Effector CD4-positive, alpha-beta T cell (primary cell): ENCODE measurements at places on chromosomes 3 and 15.
A peak's percentile ranks its signal among the peaks of the same experiment; 100 is the strongest.

- DNase-seq = no peak
Observed at GRCh38 chr3:51710631-51711351, 3.9 kb downstream of the GRM2 start.

DNA sequence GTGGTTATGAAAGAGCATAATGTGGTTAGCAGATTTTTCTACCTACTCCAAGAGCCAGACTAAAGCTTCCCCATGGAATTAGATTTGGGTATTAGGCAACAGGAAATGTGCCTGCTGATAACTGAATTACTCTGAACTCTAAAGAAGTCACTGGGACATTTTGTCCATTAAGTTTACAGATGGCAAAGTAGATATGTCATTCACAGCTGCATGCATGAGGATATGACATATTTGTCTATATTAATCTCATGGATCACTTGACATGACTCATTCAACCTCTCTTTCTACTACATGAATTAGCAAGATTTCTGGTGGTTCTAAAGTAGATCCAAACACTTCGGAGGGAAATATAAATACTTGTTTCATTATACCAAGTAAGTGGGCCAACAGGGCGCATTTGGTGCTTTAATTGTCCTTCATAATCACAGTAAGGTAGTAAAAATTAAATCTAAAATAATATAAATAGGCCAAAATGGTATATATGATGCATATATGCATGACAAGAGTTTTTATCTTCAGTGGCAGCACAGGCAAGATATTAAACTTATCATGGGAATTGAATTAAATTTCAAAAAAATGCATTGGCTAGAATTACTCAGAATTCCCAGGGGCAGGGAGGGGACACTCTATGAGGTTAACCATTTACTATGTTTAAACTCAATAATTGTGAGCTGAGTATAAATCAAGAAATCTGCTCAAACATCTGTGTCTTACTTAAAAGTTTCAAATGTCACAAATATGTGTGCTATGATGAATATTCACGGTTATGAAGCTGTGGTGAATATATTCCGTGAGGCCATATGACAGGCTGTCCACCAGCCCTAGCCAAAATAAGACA, 365.3 kb upstream of the KCNMB2 start:
- DNase-seq = no peak

GRCh38 chr3:100029689-100030088, 84.6 kb downstream of the FILIP1L start:
- DNase-seq = no peak

- no peak for DNase-seq
Observed at GRCh38 chr15:52804526-52805081, 14.5 kb upstream of the ONECUT1 start.

DNA sequence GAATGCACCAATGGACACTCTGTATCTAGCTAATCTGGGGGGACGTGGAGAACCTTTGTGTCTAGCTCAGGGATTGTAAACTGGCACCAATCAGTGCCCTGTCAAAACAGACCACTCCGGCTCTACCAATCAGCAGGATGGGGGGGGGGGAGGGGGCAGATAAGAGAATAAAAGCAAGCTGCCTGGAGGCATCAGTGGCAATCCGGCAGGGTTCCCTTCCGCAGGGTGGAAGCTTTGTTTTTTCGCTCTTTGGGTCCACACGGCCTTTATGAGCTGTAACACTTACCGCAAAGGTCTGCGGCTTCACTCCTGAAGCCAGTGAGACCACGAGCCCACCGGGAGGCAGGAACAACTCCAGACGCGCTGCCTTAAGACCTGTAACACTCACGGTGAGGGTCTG, 827.1 kb downstream of the PLOD2 start:
- DNase-seq = no peak

DNA sequence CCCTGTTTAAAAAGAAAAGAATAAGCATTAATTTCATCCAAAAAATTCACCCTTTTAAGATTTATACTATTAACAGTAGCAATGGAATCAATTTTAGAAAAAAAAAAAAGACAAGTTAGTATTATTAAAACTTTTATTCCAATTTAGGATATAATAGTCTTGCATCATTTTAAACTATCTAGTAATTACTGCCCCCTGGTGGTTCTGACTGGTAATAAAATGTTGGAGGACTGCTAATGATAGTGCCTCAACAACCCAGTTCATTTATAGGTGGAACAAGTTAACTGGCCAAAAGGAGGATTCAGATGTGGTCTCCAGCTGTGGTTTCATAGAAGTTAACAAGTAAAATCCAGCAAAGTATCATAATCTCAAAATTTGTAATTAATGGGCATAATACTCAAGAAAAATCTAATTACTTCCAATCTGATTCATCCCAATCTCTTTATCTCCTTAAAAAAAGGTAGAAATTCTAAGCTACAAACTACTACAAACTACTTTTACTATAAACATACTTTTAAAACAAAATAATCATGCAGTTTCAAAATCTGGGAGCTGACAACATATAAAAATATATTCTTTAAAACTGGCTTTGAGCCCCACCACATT, 30.7 kb upstream of the WDR49 start:
- peak; percentile 60 for DNase-seq

- no peak for DNase-seq
Observed at GRCh38 chr3:8909160-8909559, 54.1 kb downstream of the RAD18 start.

- DNase-seq = no peak
Observed at GRCh38 chr3:52005571-52005986, 9.9 kb upstream of the RPL29 start.

DNA sequence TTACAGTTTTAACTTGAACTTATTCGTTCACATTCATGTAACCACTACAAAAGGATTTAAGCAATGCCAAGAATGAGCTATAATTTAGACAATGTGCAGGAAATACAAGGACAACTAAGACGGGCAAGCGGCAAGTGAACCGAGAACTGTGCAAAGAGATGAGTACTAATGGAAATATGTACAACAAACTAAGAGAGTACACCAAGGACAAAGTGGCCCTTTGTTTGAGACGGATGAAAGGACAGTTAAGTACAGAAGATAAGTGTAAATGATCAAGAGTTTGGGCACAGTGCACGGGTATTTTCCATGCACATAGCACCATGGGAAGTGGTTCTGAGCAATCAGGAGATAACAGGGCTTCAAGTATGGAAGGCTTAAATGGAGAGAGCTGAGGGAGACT, 281.7 kb downstream of the ROBO2 start:
- DNase-seq = no peak

DNA sequence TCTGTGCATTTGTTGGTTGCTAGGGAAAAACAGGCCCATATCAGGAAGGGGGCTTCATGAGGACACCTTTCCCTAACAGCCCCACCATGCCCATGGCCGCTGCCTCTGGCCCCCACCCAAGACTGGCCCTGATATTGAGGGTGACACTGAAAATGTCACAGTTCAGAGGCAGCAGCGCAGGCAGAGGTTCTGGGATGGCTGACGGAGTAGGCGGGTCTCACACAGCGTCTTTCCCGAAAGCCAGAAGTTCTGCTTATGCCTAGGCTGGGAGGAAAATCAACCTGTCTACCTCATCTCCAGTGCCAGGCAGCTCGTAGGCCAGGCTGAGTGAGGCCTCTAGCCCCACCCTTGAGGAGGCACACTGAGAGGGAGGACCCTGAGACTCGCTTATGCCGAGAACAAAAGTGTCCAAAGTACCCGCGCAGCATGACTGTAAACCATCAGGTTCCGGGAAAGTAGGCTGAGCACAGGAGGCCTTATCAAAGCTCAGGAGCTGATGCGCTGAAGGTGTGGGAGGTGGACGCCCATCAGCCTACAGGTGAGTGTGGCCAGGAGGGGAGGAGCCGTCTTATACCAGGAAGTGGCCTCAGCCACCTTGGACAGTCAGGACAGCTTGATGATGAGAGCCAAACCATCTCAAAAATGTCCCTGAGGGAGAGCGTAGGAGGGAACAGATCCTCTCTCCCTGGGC, 27.5 kb downstream of the GRAMD2A start:
- no peak for DNase-seq

- DNase-seq = no peak
Observed at GRCh38 chr15:36691579-36692357, 112.3 kb downstream of the CDIN1 start.

DNA sequence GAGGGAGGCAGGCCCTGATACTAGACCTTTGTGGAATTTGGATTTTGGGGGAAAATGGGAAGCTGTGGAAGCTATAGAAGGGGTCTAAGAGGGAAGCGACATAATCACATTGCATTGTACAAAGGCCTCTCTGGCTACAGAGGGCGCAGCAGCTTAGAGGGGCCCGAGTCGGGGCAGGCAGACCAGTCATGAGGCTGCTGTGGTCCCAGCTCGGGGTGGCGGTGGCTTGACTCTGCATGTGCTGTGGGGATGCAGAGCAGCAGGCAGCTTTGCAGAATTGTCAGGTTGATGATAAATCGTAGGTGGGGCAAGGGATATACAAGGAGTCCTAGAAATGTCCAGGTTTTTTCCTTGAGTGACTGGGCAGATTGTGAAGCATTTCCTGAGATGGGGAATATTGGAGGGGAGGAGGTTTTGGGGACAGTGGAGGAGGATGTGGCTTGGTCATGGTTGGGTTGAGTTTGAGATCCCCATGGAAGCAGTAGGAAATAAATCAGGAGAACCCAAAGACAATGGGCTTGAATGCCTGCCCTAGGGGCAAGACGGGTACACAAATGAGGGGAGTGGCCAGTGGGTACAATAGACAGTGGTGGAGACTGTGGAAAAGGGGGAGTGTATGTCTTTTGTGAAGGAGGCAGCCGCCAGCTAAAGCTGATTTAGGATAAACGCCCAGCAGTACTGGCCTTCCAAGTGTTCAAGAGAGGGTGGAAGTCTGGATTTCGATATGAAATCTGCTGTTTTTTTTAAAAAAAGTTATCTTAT, 94.1 kb downstream of the HMG20A start:
- DNase-seq = no peak

DNA sequence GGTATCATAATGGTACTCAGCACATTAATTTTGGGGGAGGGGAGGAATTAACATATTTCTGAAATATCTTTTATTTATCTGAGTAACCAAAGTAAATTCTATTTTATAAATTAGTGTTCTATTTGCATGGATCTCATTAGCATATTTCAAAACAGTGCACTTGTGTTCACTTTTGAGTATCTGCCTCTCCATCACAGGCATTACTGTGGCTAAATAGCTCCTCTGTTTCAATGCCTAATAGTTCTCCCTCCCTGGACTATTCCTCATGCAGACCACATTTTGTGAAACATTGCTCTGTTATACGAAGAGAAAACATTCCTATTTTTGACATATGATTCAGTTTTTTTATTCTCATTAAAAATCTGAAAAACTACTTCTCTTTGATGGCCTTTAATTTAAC, 1127.8 kb downstream of the TUSC7 start:
- DNase-seq = no peak

GRCh38 chr3:184176377-184177330, 2.0 kb downstream of the AP2M1 start:
- DNase-seq = no peak

GRCh38 chr3:141407047-141407446, 38.7 kb downstream of the ZBTB38 start:
- DNase-seq = no peak

DNA sequence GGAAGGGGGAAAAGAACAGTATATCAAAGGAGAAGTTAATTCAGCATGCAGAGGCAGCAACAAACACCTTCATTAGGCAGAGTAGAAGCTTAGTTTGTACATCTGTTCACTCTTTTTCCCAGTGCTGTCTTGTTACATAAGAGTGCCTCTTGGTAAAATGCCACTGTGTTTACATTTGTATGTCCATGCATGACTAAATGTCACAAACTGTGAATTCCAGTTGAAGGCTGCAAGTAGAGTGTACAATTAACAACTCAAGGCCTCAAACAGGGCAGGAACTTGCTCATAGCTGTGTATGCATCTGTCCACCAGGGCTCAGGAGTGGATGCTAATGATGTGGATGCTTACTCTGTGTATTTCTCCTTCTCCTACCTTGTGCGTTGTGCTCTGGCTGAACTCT, 214.2 kb upstream of the TPM1 start:
- DNase-seq = no peak

DNA sequence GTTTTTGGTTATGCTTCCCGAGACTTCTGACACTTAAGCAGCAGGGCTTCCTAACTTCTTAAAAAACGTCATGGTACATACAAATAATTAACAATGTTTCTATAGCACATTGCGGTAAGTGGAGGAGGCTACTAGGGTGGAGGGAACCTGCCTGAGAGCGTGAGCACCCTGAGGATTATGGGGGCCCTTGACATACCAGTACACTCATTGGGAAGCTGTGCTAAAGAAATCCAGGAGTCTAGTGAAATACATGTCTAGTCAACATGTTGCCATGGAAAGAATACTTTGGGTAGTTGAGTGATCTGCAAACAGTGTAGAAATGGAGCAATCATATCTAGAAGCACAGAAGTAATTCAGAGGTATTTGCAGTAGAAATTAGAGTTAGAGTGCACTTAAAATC, 39.2 kb upstream of the MAPKBP1 start:
- DNase-seq = no peak

DNA sequence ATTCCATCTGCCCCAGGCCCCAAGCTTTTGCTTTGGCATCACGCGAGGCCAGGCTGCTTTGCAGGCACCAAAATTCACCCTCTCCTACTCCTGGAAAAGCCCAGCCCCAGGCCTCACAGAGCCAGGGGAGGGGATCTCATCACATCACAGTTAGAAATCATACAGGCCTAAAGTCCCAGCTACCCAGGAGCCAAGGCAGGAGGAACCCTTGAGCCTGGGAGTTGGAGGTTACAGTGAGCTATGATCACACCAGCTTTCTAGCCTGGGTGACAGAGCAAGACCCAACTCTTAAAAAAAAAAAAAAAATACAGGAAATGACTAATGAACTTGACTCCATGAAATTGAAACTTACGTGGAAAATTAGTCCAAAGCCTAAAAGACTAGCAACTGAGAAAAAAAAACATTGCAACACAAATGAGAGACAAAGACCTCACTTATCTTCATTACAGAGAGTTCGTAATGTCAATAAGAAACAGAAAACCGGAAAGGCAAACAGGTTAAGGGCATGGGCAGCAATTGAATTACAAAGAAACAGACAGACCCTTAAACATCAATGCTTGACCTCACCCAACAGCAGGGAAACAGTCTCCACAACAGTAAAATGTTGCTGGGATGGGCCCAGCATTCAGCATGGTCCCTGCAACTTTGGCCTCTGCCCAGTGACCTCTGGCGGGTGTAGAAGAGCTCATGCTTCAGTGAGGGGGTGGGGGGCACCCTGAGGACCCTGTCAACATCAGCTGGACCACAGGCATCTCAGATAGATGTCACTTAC, 151.5 kb downstream of the LRRK1 start:
- DNase-seq = no peak

- no peak for DNase-seq
Observed at GRCh38 chr3:179608931-179609720, 4.5 kb downstream of the NDUFB5 start.

DNA sequence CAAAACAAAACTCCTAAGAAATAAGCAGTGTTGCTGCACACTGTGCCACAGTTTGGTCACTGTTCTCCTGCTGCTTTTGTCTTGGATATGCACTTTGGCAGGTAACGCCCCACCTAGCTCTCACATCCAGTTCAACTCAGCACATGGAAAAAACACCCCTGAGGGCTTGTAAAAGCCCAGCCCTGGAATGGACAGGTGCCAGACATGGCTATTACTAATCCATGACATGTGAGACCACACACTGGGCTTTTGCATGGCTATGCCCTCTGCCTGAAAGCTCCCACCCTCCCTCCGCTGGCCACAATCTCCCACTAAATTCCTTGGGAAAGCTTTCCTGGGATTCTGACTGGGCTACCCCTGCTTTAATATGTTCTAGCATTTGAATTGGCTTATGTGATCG, 24.7 kb upstream of the ZBED2 start:
- no peak for DNase-seq
